Activated CD4-positive, CD25-positive, alpha-beta regulatory T cell (primary cell): ENCODE measurements at places on chromosomes 2 and 18.

- DNase-seq: no peak
These were observed 22.4 kb downstream of the MOGAT1 start for GRCh38 chr2:222693837-222694236.

DNA sequence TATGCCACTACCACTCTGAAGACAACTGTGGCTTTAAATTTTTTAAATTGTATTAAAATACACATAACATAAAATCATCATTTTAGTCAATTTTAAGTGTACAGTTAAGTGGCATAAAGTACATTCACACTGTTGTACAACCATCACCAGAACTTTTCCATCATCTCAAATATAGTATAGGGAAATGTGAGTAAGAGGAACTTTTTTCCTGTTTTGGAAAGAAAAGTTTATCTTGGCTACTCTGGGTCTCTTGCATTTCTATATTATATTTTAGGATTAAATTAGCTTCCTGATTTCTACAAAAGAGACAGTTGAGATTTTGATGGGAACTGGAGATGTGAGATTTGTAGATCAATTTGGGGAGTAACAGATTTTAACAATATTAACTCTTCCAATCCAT, 3.3 kb downstream of the TPGS2 start:
- DNase-seq: no peak

GRCh38 chr2:175567435-175568061, 386.0 kb upstream of the ATP5MC3 start:
- no peak for DNase-seq

- DNase-seq: no peak
These were observed 36.6 kb upstream of the LNPK start for GRCh38 chr2:176038694-176039093.

GRCh38 chr2:16625759-16626158, 39.9 kb downstream of the CYRIA start:
- no peak for DNase-seq

DNA sequence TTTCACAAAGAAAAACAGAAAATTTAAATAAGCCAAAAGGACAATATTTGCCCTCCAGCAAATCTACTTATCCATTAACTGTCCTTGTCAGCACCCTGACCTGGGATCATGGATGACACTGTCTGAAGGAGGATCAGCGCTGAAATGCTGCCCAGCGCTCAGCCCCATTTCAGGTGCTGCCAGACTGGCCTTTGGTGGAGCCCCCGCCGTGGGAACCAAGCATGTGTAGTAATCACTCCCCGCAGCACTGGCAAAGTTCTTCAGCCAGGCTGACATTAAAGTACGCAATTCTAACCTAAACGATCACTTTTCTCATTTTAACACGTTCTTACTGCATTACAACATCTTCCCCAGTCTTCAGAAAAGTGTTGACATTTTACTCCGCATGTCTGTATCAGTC, 108.6 kb upstream of the GPC1 start:
- no peak for DNase-seq

DNA sequence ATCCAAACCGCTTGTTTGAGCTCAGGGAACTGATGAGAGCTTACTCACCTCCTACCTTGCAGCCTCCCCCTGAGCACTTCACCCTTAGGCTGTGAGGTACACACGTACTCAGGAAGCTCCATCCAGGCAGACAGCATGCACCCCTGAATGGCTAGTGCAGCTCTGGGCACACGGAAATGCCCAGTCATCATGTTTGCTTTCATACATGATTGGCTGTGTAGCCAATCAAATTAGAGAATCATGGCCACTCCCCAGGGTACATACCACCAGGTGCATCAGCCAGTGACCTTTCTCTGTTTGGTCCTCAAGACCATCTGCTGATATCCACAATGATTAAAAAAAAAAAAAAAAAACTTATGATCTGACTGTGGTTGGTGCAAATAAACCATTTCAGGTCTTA, 42.1 kb downstream of the RNF152 start:
- DNase-seq: no peak

- DNase-seq: no peak
These were observed 592 bp upstream of the MARS2 start for GRCh38 chr2:197704434-197705120.

- no peak for DNase-seq
These were observed 30.1 kb downstream of the CYP1B1 start for GRCh38 chr2:38045811-38046210.

DNA sequence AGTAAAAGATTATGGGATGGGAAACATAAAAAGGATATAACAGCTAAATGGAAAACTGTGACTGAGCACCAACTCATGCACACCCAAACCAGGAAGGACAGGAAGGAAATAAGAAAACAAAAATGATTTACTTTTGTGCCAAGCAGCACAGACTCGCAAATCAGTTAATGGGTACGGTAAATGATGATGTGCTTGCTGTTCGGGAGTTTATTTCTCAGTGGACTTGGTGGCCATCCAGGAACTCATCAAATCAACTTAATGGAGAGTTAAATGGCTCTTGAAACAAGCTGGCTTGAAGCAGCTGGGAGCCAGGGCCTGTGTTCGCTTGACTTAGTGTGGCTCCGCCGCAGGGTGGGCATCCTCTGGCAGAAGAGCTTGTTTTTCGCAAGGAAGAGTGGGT, 36.2 kb downstream of the MTCL1 start:
- no peak for DNase-seq

DNA sequence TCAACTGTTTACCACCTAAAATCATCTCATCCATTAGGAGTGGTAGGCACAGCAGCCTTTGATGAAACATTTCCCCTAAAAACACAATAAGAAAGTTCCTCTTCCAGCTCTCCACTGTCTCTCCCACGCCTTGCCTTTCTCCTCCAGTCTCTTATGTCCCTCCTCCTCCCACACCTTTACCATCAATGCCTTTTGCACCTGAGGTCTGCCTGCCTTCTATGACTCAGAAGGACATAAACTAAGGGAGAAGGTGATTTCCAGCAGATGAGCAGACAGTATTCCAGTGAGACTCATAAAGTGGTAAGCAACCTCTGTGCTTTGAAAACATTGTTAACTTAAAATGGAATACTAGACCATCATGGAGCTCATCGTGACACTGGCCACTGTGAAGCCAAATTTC, 34.2 kb upstream of the NDUFV2 start:
- DNase-seq: no peak

GRCh38 chr2:239803102-239803765, 221.9 kb downstream of the NDUFA10 start:
- no peak for DNase-seq

DNA sequence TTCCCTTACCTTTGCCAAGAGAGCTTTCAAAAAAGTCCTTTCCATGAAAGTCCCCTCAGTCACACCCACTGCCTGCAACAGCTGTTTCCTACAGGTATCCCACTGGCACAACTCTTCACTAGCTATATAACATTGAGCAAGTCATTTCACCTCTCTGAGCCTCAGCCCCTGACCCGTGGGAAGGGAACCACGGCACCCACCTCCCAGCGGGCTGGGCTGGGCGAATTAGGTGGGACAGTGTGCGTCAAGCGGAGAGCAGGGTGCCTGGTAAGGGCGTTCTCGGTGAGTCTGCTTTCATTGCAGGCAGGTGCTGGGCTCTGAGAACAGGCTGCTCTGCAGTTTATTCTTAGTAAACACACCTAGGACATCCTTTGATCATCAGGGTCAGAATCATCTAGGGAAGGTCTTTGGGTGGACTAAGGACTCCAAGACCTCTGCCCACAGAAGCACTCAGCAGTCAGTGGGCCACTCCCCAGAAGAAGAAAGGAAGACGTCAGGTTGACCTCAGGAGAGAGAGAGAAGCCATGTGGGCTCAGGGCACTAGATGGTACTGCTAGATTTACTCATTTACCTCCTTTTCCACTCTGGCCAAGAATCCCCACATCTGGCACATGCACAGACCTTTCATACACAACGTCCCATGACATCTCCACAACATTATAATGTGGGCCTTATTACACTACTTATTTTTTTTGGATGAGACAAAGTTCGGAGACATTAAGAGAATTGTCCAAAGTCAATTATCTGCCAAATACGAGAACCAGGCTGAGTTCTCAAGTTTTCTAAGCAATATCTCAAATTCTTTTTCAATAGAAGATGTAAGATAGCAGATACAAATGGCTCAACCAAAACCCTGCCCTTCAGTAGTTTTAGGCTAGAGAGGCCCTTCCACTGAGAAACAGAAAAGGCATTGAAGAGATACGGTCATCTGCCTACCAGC, 79.9 kb downstream of the GALNT14 start:
- DNase-seq: no peak

DNA sequence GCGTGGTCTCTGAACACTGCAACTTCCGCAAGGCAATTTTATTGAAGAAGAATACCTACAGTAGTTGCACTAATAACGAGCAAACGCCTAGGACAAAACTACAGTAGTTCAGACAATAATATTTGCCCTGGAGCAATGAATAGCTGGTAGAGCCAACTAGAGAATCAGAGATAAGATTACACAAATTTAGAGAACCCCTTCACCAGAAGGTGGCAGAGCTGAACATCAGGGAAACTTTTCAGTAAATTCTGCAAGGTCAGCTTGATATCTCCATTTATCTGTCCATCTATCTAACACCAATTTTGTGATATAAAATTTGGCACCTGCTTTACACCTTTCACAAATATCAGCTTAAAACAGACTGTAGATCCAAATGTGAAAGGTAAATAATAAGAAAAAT, 43.8 kb downstream of the CDH19 start:
- no peak for DNase-seq

GRCh38 chr2:172409042-172409441, 18.3 kb upstream of the ITGA6 start:
- no peak for DNase-seq

DNA sequence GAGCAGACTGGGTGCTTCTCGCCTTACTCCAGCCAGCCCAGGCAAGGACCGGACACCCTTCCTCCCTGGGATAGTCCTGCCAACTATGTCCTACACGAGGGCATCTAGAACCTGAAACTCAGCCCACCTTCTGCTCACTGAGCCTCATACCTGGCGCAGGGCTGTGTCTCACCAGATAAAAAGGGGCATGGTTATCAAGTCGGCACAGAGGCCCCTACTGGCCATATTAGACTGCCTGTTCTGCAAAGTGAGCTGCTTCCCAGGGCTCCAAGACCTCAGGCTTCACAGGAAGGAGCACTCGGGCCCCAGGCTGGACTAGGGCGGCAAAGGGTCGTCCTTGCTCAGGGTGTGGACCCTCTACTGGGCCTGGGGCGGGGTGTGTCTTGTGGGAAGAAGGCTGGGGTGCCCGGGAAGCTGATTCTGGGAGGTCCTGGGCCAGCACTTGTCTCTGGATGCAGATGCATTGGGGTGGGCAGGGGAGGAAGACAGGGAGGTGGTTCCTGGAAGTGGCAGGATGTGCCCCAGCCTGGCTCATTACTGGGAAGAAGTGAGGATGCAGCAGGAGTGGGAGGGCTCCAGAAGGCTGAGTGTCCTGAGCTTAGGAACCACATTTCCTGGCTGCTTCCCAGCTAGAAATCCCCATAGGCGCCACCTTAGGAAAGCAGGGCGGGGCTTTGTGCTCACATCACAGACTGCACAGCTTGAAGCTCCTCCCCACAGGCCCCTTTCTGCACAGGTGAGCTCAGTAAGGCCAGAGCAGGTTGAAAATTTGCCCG, 19.6 kb downstream of the EHD3 start:
- no peak for DNase-seq

- DNase-seq: no peak
These were observed 99.9 kb upstream of the NABP1 start for GRCh38 chr2:191578031-191578430.

GRCh38 chr2:215780313-215780712, 233.0 kb downstream of the MREG start:
- no peak for DNase-seq

- no peak for DNase-seq
These were observed 73.9 kb upstream of the TWSG1 start for GRCh38 chr18:9260388-9261380.

DNA sequence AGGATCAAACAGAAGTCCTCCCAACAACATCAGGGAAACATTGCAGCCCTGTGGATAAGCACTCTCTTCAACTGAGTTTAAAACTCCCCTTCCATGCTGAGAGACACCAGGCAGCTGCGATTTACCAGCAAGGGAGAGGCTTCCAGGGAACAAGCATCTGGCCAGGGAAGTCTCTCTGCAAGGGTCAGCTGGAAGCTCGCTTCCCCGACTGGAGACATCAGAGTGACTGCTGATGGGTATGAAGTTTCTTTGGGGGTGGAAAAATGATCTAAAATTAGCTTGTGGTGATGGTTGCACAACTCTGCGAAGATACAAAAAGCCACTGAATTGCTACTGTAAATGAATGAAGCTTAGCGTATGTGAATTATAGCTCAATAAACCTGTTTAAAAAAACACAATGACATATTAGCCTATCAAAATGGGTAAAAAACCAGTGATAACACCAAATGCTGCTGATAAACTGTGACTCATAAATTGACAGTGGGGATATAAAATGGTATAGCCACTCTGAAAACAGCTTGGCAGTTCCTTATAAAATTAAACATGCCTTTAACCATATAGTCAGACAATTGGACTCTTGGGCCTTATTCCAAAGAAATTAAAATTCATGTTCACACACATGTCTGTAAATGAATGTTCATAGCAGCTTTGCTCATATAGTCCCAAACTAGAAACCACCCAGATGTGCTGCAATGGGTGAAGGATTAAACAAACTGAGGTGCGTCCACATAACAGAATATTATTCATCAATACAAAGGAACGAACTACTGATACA, 1082.0 kb downstream of the SOCS6 start:
- DNase-seq: no peak

- no peak for DNase-seq
These were observed 127.9 kb downstream of the EVA1A start for GRCh38 chr2:75432761-75433361.

GRCh38 chr18:32454593-32454992, 16.1 kb downstream of the GAREM1 start:
- no peak for DNase-seq

DNA sequence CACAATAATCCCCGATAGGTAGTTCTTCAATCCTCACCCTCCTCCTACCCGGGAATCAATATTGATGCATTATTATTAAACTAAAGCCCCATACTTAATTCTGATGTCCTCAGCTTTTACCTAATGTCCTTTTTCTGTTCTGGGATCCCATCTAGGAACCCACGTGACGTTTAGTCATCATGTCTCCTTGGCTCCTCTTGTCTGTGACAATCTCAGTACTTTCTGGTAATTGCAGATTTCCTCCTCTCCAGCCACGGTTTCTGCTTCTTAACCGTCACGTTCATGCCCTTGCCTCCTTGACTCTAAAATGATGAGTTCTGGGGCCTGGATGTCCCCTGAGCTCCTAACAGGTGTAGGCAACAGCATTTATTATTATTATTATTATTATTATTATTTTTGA, 2.9 kb upstream of the DGKD start:
- DNase-seq: no peak

DNA sequence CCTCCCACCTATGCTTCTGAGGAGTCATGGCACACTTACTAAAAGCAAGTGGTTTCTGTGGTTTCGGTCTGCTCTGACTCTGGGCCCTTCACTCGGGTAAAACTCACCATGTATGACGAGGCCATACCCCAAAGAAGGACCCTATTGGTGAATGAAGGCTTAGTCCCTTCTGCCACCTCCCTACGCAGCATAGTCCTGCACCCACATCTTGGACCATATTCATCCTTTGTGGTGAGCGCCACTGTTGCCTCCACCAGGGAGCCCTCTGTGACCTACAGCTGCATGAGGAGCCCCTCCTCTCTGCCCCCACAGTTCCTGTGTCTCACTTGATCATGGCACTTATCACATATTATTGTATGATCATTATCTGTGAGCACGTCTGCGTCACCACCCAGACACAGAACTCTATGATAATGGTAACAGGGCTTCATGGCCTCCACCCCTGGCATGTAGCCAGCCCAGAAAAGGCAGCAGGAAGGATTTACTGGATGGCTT, 113.3 kb downstream of the TFCP2L1 start:
- DNase-seq: no peak

GRCh38 chr2:58146707-58147106, 94.4 kb downstream of the FANCL start:
- no peak for DNase-seq
